ENCODE measurements at places on chromosomes 1 and 21.

GRCh38 chr1:47992720-47993415 lies 4.3 kb downstream of the TRABD2B start:
- DNase-seq, result no peak

DNA sequence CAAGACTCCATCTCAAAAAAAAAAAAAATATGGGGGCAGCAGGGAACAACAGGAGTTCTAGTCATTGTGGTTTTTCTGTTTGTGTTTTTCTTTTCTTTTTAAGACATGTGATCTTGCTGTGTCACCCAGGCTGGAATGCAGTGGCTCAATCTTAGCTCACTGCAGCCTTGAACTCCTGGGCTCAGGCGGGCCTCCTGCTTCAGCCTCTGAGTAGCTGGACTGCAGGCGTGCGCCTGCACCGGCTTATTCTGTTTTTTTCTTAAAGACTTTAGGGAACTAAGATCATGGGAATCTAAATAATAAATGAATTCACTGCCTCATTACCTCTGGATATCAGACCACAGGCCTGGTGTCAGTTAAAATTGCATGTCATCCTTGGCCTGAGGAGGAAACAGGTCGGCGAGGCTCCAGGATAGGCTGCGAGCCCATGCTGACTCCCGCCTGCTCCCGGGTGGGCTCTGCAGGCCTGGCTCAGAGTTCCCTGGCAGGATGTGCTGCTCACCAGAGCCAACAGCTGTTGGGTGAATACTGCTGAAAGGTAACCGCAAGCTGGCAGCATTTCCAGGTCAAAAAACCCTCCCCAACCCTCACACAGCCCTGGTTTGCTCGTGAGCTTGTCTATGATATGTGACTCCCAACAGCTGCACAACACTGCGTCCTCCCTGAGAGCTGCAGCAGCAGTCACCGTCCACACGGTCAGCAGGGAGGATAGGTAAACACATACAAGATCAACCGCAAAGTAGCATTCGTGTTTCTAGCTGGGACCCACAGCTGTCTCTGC lies 58.1 kb downstream of the SCCPDH start:
- DNase-seq, result no peak

DNA sequence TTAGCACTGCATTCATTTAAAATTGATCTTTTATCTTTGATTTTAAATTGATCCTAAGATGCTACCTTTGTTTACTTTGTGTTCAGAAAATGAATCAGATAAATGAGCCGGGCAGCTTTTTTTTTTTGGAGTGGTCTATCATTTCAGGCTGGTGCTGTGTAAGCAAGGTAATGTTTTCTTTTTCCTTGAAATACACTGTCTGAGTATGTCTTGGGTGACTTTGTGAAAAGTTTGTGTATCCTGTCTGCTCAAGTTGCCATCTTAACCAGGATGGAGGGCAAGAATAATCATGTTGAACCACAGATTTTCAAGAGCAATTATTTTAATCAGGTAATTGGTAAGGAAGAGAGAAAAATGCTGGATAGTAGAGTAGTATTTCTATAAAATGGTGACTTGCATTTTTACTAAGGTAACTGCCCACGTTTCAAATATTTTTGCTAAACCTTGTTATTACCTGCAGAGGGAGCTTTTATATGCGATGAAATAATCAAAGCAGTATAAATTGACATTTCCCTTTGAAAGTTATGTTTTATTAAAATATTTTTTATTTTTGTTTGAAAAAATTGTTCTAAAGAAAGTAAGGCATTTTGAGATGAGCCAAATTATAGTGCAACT lies 11.1 kb downstream of the ADGRL2 start:
- DNase-seq, result no peak

DNA sequence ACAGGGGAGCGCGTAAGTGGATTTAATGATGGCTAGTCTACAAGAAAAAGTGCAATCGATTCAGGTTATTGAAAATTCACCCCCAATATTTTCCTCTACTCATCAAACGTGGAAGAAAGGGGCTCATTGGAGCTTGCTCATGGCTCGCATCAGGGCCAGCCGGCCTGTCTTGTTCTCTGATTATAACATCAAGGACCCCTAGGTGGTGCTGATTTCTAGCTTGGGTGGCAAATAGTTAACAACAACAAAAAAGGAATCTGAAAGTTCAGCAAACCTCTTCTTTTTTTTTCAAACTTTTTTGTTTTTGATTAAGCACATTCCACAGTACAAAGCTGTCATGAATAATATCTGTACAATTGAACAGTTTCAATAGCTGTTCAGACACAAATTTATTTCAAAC lies 35.8 kb upstream of the SOD1 start:
- no peak for DNase-seq

DNA sequence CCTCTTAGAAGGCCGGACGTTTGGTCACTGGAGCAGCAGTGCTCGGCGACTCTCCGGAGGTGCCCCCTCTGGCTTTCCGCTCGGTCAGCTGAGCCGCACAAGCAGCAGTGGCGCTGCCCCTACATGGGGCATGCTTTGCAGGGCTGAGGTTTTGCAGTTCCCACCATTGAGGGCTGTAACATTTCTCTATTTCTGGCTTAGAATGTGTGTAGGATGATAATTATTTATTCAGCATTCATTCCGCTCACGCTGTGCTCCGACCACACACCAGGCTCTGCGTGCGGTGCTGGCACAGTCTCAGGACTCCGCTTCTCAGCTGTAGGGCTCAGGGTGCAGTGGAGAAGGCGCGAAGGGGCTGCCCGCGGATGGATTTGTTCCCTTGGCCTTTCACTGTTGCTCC lies 119.5 kb downstream of the PCBP3 start:
- no peak for DNase-seq

DNA sequence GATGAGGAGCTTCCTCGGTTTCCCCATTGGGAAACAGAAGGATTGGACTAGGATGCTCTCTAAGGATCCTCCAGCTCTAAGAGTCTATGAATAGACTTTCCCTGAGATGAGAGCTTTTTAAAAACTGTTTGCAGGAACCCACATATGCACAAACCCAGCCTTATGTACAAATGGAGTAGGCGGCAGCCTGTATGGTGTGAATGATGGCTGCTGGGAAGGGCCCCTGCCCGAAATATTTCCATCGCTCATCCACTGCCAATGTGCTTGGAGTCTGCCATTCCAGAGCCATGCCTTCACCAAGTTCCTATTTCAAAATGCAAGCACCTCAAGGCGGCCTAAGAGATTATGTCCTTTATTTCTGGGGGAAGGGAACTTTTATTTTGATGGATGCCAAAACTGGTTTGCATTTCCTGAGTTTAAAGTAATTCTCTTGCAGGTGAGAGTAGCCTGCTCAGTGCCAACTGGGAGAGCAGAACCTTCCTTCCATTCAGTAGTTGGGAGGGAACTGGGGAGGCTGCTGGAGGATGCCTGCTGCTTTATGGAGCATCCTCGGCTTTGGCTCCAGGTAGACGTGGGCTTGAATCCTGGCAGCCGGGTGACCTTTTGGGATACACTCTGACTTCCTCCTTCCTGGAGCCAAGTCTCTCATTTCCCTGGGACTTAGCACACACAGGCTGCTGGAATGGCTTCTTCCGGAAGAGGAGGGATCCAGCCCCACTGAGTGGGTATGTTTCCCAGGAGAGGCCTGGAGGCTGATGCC lies 165.9 kb downstream of the ACTL8 start:
- DNase-seq, result no peak

DNA sequence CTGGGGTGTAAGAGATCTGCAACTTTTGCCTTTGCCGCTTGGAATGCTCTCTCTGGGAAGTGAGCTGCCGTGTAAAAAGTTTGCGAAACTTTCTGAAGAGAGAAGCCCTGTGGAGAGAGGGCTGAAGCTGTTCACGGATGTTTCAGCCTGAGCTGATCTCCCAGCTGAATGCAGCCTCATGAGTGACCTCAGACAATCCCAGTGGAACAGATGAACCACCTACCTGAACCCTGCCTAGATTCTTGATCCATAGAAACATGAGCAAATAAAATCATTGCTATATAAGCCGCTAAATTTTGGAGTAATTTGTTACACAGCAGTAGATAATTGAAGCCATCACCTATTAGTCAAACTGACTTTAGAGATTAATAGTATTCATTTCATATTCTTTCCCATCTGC lies 4.4 kb upstream of the ALG6 start:
- no peak for DNase-seq

GRCh38 chr1:228472655-228473054 lies 14.5 kb upstream of the RNF187 start:
- DNase-seq, result no peak

DNA sequence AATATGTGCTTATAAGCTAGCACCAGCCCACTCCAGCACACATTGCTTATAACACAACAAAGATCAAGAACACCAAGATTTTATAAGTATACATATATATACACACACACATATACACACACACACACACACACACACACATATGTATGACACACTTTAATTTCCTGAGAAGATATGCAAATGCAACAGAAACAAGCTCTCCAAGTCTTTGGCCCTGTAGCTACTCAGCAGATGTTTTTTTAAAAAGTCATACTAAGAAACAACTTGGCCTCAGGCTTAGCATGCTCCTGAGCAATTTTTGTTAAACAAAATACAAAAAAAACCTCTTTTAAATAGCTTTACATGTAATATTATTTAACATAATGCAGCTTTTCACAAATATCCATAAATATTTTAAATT lies 11.1 kb downstream of the TNFSF18 start:
- no peak for DNase-seq

- DNase-seq, result no peak
Measured at GRCh38 chr1:23696335-23696989, 4.9 kb downstream of the RPL11 start.

DNA sequence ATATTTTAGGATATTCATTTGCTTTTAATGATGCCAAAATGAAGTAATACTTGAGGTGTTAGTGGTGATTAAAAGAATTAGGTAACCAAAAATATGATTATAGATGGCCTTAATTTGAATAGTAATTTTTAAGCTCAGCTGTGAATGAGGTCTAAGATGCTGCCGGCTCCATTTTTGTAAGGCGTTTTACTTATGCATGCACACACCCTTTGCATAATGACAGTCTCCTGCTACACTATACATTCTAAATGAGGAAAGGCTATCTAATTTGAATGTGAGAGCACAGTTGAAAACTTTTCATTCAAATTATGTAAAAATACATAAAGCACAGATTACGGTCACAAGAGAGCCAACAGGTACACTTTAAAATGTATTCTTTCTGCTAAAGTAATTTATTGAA lies 41.6 kb downstream of the RGS21 start:
- no peak for DNase-seq

GRCh38 chr21:32708069-32708468 lies 19.7 kb downstream of the SYNJ1 start:
- no peak for DNase-seq

GRCh38 chr1:58457023-58457635 lies 89.4 kb downstream of the OMA1 start:
- DNase-seq, result no peak

- DNase-seq, result no peak
Measured at GRCh38 chr1:206116191-206116872, 856 bp downstream of the AVPR1B start.

GRCh38 chr1:186682736-186683135 lies 2.5 kb upstream of the PTGS2 start:
- DNase-seq, result no peak

- DNase-seq, result no peak
Measured at GRCh38 chr1:223308136-223308535, 55.8 kb downstream of the SUSD4 start.

DNA sequence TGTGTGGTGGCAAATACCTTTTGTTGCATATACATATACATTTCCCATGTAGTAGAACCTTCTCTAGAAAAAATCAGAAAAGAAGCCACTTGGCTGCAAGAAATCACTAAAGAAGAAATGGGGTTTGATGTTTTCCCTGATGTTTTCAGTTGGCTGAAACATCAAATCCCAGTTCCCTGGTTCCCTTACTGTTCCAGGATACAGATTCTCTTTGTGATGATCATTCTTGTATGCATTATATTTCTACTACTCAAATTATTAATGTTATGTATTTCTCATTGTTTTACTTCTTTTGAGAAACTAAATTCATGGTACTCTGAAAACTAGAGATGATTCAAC lies 7.6 kb downstream of the RNU1-2 start:
- DNase-seq, result no peak

GRCh38 chr1:180230416-180230790 lies 339 bp downstream of the LHX4 start:
- no peak for DNase-seq

- DNase-seq, result no peak
Measured at GRCh38 chr1:6249739-6250689, 6.0 kb downstream of the HES3 start.

DNA sequence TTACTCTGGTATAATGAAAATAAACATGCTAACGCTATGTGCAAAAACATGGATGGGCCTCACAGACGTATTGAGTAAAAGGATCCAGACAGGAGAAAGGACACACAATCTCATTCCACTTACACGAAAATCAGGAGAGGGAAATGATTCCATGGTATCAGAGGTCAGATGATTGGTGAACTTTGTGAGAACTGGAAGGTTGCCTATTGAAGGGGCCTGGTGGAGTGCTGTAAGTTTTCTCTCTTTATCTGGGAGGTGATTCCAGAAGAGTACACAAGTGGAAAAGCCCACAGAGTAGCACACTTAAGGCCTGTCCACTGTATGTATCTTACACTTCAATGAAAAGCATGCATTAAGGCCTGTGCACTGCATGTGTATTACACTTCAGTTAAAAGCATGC lies 9.6 kb downstream of the GSTM2 start:
- DNase-seq, result no peak

DNA sequence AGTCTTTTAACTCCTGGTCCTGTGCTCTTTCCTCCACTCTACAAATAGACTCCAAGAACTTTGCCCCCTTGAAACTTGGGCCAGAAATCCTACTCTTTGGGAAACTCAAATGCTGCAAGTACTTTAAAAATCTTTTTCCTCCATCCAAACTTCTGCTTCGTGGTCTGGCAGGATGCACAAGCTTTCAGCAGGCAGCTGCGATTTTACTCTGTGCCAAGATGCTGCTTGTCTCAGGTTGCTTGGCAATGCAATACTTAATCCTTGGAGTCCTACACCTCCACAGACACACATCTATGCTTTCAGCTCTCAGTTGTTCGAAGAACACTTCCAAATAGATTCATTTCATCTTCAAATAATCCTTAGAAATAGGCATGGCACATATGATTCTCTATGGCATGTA lies 435.3 kb upstream of the USP24 start:
- DNase-seq, result no peak

GRCh38 chr1:59516881-59517280 lies 220.0 kb downstream of the FGGY start:
- no peak for DNase-seq
